ENCODE measurements at places on chromosomes 13 and 19.

GRCh38 chr13:22839603-22840530, 340.9 kb upstream of the SGCG start:
- no peak for DNase-seq

DNA sequence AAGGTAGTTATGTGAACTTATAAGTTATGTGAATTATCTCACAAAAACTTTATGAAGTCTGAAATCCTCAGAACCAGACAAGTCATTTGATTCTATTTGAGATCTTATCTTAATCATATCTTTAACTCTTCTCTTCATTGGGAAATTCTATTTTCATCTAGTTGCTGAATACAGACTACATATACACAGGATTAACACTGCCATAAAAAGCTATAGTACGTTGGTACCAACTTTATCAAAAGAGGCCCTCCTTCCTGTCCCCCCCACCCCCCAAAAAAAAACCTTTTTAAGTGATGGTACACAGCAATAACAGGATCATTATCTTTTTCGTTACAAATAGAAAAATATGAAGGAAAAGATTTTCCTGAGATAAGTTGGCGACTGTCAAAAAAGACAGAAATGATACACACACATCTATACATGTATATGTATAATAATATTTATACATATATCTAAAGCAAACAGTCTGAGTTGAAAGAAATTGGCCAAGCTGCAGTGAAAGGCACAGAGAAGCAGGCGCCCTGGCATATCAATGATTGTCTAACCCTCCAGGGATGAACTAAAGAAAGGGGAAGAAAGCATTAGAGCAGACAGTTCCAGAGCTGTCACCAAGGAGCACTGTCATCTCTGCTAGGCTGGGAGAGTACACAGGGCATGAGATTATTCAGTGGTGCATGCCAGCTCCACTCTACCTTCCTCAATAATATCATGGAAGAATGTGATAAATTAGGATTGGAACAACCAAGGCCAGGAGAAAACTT, 116.7 kb downstream of the KLF12 start:
- no peak for DNase-seq

GRCh38 chr13:80083081-80083852, 257.7 kb downstream of the SPRY2 start:
- DNase-seq = no peak

DNA sequence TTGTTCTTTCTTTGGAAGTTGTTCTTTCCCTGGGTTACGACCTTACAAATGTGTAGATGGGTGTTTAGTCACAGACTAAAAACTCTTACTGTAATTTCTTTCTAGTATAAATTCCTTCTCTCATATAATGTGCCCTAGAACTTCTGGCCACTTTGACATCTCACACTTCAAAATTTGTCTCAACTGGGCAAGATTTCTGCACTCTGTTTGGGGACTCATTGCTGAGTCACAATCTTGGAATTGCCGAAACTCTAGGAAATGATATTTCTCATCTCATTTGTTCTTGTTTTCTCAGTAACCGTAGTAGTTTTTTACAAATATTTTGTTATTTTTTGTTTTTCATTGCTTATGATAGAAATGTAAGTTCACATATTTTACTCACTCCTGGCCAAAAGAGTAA, 2523.2 kb upstream of the PCDH20 start:
- no peak for DNase-seq

DNA sequence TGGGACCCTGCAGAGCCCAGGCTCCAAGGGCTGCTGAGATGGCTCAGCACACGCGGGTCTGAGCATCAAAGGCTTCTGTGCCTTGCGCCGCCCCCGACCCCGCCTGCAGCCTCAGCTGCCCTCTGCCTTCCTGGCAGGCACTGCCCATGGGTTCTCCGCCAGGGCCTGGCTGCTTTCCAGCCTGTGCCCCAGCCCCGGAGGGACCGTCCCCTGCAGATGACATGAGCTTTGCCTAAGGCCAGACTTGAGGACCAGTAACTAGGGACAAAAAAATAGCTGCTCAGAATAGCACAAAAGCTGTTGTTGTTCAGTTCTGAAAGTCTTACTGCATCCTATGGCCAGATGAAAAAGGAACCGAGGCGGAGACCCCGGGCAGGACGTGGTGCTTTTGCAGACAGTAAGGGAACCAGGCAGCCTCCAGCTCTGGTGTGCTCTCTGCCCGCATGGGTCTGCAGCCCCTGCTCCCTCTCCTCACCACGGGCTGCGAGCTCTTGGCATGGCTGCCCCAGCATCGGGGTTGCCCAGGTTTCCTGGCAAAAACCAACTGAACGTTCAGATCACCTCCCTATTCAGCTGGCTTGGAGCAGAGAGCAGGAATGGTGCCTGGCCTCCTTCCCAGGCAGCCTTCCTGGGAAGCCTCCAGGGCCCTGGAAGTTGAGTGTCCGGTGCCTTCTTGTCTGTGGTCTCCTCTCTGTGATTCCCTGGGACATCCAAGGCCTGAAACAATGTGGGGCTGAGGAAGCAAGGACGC, 12.5 kb upstream of the CFAP97D2 start:
- DNase-seq = no peak

DNA sequence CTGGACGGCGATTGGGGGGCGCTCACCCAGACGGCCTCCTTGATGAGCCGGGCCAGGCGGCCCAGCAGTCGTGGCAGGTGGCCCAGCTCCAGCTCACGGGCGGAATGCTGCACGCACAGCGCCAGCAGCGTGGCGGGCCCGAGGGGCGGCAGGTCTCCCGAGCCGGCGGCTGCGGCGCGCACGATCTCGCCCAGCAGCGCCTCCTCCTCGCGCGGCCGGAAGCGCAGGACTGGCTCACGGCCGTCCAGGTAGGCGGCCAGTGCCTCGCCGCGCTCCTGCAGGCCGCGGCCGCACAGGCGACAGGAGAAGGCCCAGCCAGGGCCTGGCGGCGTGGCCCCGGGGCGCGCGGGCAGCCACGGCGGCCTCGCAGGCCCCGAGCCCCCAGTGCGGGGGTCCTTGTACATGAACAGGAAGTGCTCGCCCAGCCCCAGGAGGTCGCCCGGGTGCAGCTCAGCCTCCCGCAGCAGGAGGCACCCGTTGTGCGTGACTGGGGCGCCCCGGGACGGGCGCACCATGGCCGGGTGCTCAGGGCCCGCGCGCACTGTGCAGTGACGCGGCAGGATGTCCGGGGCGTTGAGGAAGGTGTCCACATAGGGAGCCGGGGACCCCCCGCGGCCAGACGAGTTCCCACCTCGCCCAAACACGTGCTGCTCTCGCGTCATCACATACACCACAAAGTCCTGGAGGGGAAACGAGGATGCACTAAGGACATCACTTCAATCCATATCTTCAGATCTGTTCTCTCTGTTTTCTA, 9.6 kb upstream of the MAMSTR start:
- no peak for DNase-seq

DNA sequence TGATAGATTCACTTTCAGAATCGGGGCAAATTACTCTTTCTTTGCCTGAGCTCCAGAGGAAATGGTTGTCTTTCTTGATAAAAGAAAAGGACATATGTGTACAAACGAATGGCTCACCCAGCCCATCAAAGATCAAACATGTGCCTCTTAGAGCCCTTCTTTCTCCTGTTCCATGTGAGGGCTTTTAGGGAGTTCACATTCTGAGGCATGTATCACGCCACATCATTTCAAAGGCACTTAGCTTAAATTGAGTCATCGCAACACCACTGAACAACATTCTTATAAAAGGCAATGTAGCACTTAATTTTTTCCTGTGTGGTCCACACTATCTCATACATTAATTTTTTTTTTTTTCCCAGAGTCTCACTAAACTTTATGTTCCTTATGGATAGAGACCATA, 521.0 kb downstream of the SUCLA2 start:
- DNase-seq = no peak

DNA sequence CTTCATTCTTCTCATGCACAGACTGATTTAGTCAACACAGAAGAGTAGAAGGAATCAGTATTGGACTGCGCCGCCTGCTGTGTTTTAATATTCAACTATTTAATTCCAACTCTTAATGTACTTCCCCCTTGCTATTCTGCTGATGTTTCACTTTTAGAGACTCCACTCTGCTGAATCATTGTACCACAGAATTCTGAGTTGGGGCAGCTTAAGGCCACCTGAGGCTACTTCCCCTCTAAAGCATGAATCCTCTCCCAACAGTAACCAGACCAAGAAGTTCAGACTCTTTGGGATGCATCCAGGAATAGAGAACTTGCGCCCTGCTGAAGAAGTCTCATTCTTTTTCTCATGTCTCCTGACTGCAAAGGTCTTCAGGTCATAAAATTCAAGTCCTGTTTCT, 708.8 kb downstream of the UQCRFS1 start:
- no peak for DNase-seq

- no peak for DNase-seq
Measured at GRCh38 chr13:69389899-69390298, 717.7 kb upstream of the ATXN8OS start.

- DNase-seq = no peak
Measured at GRCh38 chr19:49119411-49120324, at the start of gene PPFIA3. PPFIA3 (plus strand) TSS chr19:49119544; CDS start chr19:49127874, 8,330 bp downstream.

DNA sequence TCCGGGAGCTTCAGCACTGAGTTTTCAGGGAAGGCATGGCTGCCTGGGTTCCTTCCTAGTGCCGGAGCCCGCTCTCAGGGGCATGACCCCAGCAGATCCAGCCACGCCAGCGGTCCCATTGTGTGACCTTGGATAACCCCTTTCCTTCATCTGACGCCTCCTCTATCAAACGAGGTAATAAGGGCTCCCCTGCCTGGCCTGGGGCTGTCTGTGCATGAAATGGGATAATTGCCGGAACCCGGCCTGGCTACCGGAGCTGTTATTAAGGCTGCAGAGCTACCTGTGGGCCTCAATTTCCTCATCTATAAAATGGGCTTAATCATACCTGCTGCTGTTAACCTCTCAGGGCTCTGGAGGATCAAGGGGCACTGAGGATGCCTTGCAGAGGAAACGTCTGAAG, 18.3 kb upstream of the NFIC start:
- no peak for DNase-seq

DNA sequence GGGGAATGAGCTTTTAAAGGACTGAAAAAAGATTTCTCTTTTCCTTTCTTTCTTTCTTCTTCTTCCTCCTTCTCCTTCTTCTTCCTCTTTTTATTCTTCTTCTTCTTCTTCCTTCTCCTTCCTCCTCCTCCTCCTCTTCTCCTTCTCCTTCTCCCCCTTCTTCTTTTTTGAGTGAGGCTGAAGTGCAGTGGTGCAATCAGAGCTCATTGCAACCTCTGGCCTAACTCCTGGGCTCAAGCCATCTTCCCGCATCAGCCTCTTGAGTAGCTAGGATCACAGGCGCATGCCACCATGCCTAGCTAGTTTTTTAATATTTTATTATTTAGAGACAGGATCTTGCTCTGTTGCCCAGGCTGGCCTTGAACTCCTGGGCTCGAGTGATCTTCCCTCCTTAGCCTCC, 120.9 kb upstream of the KL start:
- no peak for DNase-seq

- no peak for DNase-seq
Measured at GRCh38 chr13:112868308-112868707, 100.7 kb upstream of the MCF2L start.

- DNase-seq = no peak
Measured at GRCh38 chr13:112159575-112160547, 92.9 kb downstream of the SOX1 start.

DNA sequence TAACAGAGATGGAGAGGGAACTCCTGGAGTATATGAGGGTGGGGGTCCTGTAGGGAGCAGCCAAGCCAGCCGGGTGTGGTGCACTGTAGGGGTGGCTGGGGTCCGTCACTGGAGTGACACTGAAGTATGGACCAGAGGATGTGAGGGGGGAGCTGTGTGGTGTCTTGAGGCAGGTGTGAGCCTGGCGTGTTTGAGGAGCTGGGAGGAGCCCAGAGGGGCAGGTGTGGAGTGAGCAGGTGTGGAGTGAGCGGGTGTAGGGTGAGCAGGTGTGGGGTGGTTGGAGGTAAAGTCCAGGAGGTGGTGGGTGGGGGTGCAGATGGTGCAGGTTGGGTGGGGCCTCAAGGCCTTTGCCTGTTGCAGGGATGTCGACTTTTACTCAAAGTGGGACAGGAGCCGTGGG, 5.9 kb downstream of the B3GNT8 start:
- DNase-seq = no peak

DNA sequence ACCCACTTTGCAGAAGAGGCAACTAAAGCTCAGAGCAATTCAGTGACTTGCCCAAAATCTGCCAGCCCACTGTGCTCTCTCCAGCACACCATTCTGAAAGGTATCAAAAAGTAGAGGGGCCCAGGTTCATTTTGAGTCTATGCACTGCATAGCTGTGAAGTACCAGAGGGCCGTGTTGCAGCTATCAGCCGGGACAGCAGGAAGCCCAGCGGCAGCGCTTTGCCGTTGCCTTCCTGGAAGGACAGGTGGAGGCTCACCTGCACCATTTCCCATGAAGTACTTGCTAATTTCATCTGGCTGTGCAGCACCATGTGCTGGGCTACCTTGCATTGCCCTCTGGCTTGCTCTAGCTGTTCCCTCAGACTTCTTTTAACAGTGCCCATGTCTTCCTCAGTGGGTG, 2.7 kb upstream of the SERPINE3 start:
- no peak for DNase-seq

GRCh38 chr13:113155982-113156655, 2.3 kb upstream of the PROZ start:
- no peak for DNase-seq

GRCh38 chr19:10988380-10988779, 27.6 kb downstream of the SMARCA4 start:
- no peak for DNase-seq

Data from stimulated activated CD8-positive, alpha-beta memory T cell treated with anti-CD3 and anti-CD28 coated beads, Interleukin-4, amount 100 ng/mL, for 1 hour (primary cell).